Osteoblast (primary cell): ENCODE measurements at places on chromosomes 5 and 9. TPM values are rescaled to one million over a fixed set of nuclear protein-coding genes. Genes with fewer than 3 reads are reported as not detected.

Gene ARID3C
- total RNA-seq, result under 0.01 TPM in 1 of 2 replicates, not detected in the other

GRCh38 chr5:2677689-2678088, 73.8 kb downstream of the IRX2 start:
- no peak for DNase-seq
- H3K36me3 ChIP-seq, result no peaks in the 10 kb centered on the region
- H3K27me3 ChIP-seq, result no peaks in the 10 kb centered on the region
- H3K4me3 ChIP-seq, result no peak overlapping the region

DNA sequence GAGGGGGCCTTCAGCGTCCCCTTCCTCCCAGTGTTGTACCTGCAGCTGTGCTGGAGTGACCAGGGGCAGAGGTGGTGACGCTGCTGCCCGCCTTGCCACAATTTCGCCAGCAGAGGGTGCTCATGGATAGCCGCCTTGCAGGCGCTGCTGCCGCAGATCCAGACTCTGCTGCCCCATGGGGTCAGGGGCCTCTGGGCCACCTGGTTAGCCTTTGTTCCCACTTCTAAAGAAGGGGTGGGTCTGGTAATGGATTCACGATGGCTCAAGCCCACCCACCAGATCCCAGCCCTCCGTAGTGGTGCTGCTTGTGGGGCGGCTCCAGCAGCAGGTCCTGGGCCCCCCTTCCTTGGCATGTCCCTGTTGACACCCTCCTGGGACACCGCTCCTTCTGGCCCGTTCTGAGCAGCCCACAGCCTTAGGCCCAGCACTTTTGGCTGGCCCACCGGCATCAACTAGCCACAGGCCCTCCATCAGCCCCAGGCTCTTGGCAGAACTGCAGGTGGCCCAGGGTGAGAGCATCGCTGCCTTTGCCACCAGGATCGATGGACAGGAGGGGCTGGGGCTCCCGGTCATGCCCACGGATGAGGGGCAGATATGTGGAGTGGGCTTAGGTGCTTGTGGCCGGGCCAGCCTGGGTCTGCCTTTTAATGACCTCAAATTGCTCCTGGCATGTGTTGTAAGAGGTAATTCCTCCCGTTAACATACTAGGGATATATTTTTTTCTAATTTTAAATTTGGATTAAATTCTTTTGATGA, 57.2 kb downstream of the COL5A1 start:
- no peaks in the 10 kb centered on the region for H3K27me3 ChIP-seq
- DNase-seq, result peak; percentile 98
- H3K27ac ChIP-seq, result no peak overlapping the region
- H3K4me1 ChIP-seq, result no peaks in the 10 kb centered on the region
- no peak overlapping the region for H3K4me3 ChIP-seq

DNA sequence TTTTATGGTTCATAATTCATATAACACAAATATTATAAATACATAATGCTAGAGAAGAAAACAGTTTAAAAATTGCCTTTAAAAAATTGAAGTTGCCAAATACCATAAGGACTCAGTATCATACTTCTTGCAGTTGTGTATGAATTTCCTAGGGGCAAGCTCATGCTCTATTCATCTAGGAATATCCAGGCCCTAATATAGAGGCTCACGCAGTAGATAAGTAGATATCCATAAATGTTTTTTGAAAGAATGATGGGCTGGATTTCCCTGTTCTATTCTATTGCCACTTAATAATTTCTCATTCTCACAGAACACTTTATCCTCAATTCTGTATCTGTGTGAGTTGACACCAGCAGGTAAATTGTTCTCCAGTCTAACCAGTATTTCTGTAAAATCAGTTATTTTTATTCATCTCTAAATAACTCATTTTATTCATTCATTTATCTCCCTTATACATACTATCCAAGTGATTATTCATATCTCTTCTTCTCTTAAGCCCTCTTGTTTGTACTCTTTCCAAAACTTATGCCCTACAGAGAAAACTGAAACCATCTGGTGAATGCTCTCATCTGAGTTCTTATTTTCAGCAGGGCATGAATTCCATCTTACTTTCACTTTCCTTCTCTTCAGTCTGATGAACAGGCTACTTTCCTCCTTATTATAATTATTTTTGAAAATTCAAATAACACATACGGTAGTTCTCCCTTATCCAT, 97.1 kb downstream of the SLC44A1 start:
- H3K27me3 ChIP-seq, result no peaks in the 10 kb centered on the region
- no peak overlapping the region for H3K27ac ChIP-seq
- peak overlapping the region; percentile 24 for H3K4me3 ChIP-seq
- peaks cover 5% of the 10 kb centered on the region for H3K36me3 ChIP-seq

DNA sequence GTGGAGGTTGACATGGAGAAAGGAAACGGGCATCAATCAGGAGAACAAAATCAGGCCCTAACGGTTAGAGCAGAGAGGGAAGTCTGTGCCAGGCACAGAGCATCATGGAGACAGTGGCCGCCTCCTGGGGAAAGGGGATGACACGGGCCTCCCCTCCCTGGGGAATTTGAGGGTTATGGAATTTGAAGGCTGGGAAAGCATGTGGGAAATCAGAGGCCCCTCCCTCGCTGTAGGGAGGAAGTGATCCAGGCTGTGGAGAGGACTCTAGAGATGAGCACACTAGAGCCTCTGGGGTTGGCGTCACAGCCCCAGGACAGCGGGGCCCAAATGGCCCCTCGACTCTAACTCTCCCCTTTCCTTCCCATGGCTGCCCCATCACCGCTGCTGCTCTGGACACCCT, 36.7 kb downstream of the PROP1 start:
- no peaks in the 10 kb centered on the region for H3K27me3 ChIP-seq
- no peaks in the 10 kb centered on the region for H3K36me3 ChIP-seq
- H3K4me3 ChIP-seq, result no peak overlapping the region
- no peaks in the 10 kb centered on the region for H3K4me1 ChIP-seq
- H3K27ac ChIP-seq, result no peak overlapping the region
- no peak for DNase-seq

DNA sequence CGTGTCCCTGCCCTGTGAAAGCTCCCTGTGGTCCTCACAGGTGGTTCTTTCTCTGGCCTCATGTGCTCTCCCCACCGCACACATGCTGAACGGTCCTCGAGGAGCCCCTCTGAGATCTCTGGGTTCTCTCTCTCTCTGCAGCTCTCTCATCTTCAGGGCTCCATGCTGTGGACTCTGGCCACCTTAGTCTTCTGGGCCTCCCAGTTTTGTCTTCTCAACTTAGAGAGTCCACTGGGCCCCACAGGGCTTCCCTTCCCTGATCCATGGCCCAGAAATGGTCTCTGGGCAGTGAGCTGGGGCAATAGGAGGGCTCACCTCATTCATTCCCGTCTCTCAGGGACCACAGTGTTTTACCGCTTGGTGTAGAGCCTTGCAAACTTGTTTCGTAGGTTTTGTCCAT, 26.4 kb downstream of the FGD3 start:
- no peaks in the 10 kb centered on the region for H3K4me1 ChIP-seq
- no peaks in the 10 kb centered on the region for H3K36me3 ChIP-seq
- no peak overlapping the region for H3K4me3 ChIP-seq

DNA sequence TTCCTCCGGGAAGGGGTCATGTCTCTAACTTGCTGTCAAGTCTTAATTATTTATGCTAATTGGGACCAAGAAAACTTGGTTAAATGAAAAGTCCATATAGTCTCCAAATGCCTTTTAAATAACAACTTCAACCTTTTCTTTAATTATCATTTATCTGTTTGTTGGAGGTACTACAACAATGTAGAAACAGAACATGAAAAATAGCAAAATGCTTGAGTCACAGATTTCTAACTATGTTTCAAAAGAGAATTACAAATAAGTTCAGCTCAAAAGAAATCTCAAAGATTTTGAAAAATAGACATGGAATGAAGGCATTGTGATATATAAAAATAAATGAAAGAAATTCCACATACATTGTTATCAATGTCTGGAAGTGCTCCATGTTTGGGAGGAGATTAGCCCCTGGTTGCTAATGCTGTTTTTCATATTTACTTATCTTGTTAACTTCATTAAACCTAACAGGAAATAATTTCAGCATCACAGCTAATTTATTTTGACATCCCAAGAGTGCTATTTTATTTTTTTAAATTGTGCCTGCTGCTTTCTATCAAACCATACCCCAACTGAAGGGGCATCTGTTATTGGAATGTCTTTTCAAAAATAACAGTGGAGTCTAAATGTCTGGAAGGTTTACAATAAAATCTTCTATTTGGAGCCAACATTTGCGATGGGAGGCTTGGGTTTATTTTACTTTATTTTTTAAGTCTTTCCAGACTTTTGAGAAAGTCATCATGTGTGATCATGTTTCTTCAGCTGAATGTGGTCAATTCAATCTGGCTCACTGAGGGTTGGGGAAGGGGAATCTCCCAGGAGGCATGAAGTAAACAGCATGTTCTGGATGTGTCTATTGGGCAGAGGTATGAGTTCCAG, 53.1 kb upstream of the ANKRD55 start:
- peaks cover 4% of the 10 kb centered on the region for H3K27me3 ChIP-seq
- no peaks in the 10 kb centered on the region for H3K36me3 ChIP-seq
- H3K27ac ChIP-seq, result no peak overlapping the region
- no peak overlapping the region for H3K4me3 ChIP-seq
- peak; percentile 65 for DNase-seq

Gene SLC34A3
- total RNA-seq, result not detected in 2 replicates

Gene PLAC8L1
- not detected in 2 replicates for total RNA-seq

- H3K4me1 ChIP-seq, result peaks cover 40% of the 10 kb centered on the region
- H3K27me3 ChIP-seq, result no peaks in the 10 kb centered on the region
- peaks cover 9% of the 10 kb centered on the region for H3K36me3 ChIP-seq
- H3K4me3 ChIP-seq, result no peak overlapping the region
- H3K27ac ChIP-seq, result no peak overlapping the region
Observed at GRCh38 chr9:120482424-120483186, 97.4 kb downstream of the CDK5RAP2 start.

GRCh38 chr5:77871016-77871415, 94.9 kb upstream of the TBCA start:
- no peak for DNase-seq
- H3K27ac ChIP-seq, result no peak overlapping the region
- H3K27me3 ChIP-seq, result no peaks in the 10 kb centered on the region
- no peaks in the 10 kb centered on the region for H3K36me3 ChIP-seq
- H3K4me1 ChIP-seq, result peaks cover 14% of the 10 kb centered on the region

DNA sequence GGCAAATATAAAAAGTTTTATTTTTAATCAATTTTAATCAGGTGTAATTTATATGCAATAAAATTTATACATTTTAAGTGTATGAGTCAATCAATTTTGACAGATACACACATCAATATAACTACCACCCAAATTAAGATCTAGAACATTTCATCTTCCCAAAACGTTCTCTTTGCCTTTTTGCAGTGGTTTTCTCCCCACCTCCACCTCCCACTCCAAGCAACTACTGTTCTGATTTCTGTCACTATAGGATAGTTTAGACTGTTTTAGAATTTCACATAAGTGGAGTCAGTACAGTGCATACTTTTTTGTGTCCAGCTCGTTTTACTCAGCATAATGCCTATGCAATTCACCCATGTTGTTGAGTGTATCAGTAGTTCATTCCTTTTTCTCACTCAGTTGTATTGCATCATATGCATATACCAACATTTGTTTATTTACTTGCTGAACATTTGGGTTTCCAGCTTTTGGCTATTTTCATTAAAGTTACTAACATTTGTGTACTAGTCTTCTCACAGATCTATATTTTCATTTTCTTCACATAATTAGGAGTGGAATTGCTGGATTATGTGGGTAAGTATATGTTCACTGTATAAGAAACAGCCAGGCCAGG, 52.2 kb upstream of the DHFR start:
- H3K27ac ChIP-seq, result peak overlapping the region; percentile 49

DNA sequence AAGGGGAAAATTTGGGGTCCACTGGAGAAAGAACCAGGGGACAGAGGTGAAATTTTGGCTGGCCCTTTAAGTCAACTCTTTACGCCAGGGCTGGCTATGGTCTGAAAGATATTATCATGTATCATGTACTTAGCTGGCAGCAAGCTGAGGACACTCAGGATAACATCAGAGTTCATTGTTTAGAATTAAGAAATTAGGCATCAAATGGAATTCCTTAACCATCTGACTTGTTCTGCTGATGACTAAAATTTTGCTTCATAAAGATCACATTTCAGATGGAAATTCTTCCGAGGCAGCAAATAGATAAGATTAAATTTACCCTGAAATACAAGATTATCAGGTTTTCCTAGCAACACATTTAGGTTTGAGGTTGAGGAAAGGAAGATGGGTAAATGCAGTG, 269.4 kb upstream of the KLF9 start:
- peaks cover 2% of the 10 kb centered on the region for H3K27me3 ChIP-seq
- H3K4me1 ChIP-seq, result peaks cover 3% of the 10 kb centered on the region
- no peak overlapping the region for H3K4me3 ChIP-seq
- DNase-seq, result no peak
- no peak overlapping the region for H3K27ac ChIP-seq

- H3K27ac ChIP-seq, result no peak overlapping the region
- no peaks in the 10 kb centered on the region for H3K36me3 ChIP-seq
- H3K4me1 ChIP-seq, result no peaks in the 10 kb centered on the region
- H3K4me3 ChIP-seq, result no peak overlapping the region
Observed at GRCh38 chr5:28164568-28164967, 1126.2 kb upstream of the CDH9 start.

GRCh38 chr9:81460693-81461092, 228.7 kb downstream of the TLE1 start:
- H3K36me3 ChIP-seq, result no peaks in the 10 kb centered on the region
- H3K27ac ChIP-seq, result no peak overlapping the region
- peaks cover 9% of the 10 kb centered on the region for H3K4me1 ChIP-seq
- no peak overlapping the region for H3K4me3 ChIP-seq
- no peak for DNase-seq

Gene FGF18
- total RNA-seq, result under 0.01 and 0.29 TPM in 2 replicates

Gene EEIG1
- total RNA-seq, result 18.0 and 20.6 TPM in 2 replicates

Gene AMBP
- not detected in 2 replicates for total RNA-seq

Gene RETREG1
- 8.3 TPM in 2 replicates for total RNA-seq

DNA sequence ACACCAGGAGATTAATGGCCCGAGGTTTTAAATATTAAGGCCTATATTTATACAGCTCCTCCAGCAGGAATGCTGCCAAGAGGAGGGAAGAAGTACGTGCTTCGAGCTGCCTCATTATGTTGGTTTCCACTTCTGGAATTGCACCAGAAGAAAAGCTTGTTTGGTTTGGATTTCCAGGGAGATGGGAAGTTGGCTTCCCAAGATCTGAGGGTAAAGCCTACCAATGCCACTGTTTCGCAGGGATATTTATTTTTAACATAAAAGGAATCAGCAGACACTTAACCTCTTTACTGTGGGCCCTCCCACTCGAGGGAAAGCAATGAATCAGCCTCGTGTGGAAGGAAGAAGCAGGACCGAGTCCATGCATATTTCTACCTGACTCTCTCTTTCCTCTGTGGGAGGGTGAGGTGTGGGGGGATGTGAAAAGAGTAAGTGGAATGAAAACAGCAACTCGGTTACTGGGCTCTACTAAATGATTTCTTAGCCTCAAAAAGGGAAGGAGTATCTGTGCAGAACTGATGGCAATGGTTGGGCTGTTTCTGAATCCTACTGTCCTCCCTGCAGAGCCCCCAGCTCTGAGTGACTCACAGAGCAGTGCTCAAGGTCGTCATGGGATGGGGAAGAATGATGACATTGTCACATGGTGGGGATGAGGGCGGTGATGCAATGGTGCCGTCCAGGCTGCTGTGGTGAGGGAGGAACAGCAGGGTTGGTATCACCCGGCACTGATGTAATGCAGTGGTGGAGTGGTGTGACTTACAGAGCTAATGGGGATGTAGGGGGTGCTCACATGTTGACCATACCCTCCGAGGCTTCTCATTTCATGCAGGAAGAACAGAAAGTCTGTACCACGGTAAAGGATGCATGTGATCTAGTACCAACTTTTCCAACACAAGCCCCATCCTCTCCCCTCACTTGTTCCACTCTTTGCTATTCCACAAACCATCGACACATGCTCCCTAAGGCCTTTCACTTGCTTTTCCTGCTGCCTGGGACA, 215.0 kb upstream of the PANK3 start:
- H3K4me1 ChIP-seq, result peaks cover 16% of the 10 kb centered on the region
- H3K4me3 ChIP-seq, result peak overlapping the region; percentile 2
- no peaks in the 10 kb centered on the region for H3K27me3 ChIP-seq
- DNase-seq, result peak; percentile 90
- peak overlapping the region; percentile 70 for H3K27ac ChIP-seq
